ENCODE measurements at places on chromosomes 13 and 19.
A peak's percentile ranks its signal among the peaks of the same experiment; 100 is the strongest.

DNA sequence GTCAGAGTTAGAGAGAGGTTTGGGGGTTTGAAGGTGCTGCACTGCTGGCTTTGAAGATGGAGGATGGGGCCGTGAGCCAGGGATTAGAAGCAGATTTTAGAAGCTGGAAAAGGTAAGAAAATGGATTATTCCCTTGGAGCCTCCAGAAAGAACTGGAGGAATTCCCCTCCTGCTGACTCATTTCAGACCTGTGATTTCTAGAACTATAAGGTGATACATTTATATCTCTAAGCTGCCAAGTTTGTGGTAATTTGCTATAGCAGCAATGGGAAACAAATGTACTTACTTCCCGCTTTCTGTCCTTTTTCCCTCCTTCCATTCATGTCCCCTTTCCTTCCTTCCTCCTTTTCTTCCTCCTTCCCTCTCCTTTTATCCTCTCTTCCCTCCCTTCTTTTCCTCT is 78.5 kb upstream of the PCDH8 start:
- DNase-seq = no peak

DNA sequence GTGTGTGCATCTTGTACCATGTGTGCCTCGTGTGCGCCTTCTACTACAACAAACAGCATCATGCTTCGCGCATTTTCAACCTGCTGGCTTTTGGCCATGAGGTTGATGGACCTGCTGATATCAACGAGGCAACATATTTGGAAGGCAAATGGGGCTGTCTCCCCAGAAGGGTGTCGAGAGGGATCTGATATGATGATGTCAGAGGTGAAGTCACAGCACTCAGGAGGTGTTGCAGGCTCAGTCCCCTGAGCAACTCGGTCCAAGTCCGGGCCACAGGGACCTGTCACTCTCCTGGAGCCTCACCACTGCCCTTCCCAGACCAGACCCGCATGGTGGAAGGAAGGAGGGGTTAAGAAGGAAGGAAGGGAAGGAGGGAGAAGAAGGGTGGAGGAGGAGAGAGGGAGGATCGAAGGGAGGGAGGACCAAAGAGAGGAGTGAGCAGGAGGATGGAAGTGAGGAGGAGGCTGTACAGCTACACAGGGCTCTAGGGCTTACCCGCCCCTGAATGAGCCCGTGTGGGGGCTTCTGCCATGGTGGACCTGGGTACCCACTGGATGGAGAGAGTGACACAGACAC is 6.7 kb upstream of the C13orf46 start:
- DNase-seq = no peak

DNA sequence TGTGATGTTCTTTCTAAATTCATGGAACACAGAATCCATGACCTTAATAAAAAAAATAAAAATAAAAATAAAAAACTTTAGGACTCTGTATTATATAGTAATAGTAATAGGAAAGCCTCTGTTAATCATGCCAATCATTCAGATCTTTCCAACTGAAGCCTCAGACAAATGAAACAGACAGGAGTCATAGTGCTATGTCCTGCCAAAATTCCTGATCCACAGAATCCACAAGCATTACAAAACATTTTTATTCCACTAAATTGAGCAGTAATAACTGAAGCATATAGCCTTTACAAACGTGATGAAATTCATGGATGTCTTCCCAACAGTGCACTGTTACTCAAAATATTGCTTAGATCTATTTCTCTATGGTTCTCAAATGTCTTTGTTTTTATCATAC is 820.6 kb upstream of the PCDH9 start:
- DNase-seq = no peak

GRCh38 chr13:27959976-27960361 is 9.1 kb downstream of the CDX2 start:
- DNase-seq = no peak

GRCh38 chr13:99288089-99288488 is 19.1 kb downstream of the GPR183 start:
- DNase-seq = peak; percentile 50

DNA sequence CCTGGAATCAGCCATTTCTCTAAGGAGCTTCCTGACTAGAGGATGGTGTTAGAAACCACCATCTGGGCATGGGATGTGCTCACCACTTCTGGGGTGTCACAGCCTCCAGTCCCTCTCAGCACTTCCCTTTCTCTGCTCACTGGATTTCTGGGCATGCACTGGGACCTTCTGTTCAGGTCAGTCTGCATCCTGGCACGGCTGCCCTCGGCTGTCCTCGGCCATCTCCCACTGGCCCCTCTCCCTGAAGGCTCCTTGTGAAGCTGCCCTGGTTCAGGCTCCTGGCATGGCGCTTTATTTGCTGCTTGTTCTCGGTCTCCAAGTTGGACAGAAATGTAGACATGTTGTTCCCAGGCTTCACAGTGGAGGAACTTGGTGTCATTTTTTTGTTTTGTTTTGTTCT is 60.0 kb downstream of the TEX29 start:
- DNase-seq = no peak

GRCh38 chr13:108961542-108962125 is 332.2 kb downstream of the MYO16 start:
- peak; percentile 27 for DNase-seq

DNA sequence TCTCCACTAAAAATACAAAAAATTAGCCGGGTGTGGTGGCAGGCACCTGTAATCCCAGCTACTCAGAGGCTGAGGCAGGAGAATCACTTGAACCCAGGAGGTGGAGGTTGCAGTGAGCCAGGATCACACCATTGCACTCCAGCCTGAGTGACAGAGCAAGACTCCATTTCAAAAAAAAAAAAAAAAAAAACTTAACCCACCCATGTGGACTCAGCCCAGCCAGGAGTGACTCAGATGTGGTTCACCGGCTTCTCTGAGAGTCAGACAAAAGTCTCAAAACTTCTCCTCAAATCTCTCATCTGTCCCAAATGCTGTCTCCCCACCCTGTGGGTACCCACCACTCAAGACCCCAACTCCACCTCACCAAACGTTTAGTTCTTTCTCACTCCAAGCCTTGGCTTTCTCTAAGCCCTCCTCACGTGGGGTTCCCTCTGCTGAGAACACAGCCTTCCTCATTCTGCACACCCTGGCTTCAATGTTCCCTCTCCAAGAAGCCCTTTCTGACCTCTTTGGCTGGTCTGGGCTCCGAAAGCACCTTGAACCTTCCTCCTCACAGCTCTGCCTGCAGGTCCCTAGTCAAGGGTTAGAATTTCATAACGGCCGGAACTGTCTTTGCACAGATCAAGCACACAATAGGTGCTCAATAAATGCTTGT is 11.1 kb upstream of the RAB3A start:
- no peak for DNase-seq

- DNase-seq = no peak
These were observed 333.2 kb downstream of the DNAJC15 start for GRCh38 chr13:43356567-43356966.

All from activated CD8-positive, alpha-beta T cell treated with anti-CD3 and anti-CD28 coated beads, Interleukin-2, amount 10 ng/mL, durations not matched to agents 7 days and 5 days (primary cell).